ENCODE measurements at places on chromosomes 16 and 17.

- DNase-seq = no peak
Observed at GRCh38 chr16:24939738-24940137, 75.4 kb downstream of the ARHGAP17 start.

- DNase-seq = no peak
Observed at GRCh38 chr17:53630638-53631037, 192.1 kb upstream of the KIF2B start.

GRCh38 chr16:84599521-84600202 lies 18.2 kb downstream of the COTL1 start:
- DNase-seq = peak; percentile 59

- peak; percentile 73 for DNase-seq
Observed at GRCh38 chr16:27174798-27175197, 28.5 kb upstream of the KDM8 start.

GRCh38 chr16:50640391-50640790 lies 40.7 kb downstream of the SNX20 start:
- DNase-seq = no peak

DNA sequence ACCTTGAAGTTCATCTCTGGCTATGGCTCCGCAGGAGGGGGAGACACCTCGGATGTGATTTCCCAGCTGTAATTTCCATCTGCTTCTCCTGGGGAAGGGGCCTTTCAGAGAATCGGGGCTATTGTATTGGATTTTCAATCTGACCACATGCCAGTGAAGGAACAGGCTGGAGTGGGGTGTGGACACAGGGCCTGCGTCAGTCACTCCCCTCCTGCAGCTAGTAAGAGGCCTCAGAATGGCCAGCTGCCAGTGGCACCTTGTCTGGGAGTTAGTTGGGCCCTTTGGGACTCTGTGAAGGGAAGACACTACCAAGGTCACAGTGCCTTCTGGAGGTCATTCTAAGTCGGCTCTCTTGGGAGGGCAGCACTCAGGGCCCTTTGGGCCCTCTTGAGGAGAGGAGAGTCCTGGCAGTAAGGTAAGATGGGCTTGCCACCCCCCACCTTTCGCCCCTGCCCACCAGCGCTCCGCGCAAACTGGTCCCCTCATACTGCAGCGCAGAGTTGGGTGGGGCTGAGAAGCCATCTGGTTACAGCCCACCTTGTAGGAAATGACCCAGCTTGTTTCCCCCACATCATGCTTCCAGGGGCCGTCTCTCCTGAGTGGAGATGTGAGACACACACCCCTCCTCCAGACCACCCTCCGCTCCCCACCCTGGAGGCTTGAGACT lies 5.4 kb downstream of the NXPH3 start:
- no peak for DNase-seq

DNA sequence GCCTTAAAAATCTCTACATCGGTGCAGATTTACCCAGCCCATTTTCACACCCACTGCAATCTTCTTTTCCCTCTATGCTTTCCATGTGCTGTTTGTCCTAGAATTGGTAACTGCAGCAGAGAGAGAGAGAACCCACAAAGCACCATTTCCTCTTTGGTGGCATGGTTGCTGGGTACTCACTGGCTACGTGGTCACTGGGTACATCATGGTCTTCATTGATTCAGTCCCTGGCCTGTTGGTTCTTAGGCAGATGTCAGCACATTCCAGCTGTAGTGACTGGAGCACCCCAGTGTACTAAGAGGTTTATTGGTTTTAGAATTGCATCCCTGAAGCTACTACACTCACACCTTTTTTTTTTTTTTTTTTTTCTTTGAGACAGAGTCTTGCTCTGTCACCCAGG lies 156.1 kb upstream of the CACNG5 start:
- DNase-seq = no peak

DNA sequence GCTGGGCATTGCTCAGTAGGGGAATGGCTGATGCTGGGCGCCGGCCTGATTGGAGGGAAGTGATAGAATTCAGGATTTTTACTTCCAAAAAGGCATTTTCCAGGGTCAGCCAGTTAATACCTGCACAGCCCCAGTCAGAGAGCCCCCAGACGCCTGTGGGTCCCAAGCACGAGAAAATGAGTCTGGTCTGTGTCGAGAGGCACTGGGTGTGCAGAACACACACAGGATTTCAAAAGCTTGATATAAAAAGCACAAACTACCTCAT lies 164.6 kb upstream of the TNRC6C start:
- DNase-seq = no peak

GRCh38 chr17:5772720-5773119 lies 188.4 kb upstream of the NLRP1 start:
- DNase-seq = no peak

DNA sequence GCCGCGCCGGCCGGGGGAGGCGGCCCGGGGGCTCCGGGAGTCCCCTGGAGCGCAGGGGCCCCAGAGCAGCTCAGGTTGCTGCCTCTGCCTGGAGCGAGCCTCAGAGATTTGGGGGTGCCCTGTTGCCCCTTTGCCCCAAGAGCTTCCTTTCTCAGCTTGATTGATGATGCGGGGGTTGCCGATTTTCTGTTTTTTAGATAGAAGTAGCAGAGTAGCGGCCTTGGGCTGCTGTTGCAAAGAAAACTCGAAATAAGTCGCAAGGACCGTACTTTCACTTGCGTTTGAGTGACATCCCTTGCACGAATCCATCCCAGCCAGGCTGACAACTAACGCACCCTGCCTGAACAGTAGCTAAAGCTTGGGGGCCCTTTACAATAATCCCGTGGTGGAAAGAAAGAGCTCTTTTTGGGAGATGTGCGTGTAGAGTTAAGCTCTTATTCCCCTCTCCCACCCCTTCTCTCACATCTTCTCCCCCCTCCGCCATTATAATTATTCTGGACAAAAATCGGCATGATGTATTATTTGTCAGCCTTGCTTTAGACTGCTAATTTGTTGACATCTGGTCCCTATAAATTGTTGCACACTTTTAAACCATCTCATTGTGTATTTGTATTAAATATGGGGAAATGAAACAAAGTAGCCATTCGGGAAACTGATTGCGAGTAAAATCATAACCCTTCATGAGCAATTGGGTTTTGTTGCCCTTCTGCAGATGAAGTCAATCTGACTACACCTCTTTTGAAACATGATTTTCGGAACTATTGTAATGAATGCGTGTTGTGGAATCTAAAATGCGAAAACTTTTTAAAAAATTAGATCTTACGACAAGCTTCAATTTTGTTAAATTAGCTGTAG lies 873 bp downstream of the USP10 start:
- DNase-seq = peak; percentile 70

DNA sequence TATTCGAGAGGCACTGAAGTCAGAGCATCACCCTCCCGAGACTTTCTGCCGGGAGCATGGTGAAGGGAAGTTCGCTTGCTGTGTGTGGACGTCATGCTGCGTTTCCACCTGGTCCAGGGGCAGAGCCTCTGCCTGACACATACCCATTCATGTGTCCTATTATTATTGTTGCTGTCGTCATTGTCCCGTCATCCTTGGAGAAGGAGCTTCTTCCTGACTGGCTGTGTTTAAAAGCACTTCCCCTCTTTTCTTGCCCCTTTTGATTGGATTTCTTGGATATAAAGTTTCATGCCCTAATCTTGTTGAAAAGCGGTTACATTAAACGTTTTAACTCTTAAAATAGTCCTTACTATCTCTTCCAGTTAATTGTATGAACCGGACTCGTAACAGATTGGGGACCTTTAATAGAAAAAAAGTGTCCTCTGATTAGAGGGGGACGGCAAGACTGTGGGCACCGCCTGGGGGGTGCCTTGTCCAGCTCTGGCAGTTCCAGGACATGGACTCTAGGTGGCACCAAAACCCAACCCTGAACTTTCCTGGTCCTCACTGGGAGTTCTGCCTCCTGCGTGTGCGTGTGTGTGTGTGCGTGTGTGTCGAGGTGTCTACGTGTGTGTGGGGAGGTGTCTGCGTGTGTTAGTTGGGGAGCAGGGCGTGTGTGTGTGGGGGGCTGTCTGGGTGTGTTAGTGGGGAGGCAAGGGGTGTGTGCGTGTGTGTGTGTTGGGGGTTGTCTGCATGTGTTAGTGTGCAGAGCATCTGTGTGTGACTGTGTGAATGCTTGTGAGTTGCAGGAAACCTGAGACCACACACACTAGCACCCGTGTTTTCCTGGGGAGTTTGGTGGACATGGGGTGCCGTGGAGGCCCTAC lies 133.3 kb upstream of the CIBAR2 start:
- DNase-seq = peak; percentile 63

DNA sequence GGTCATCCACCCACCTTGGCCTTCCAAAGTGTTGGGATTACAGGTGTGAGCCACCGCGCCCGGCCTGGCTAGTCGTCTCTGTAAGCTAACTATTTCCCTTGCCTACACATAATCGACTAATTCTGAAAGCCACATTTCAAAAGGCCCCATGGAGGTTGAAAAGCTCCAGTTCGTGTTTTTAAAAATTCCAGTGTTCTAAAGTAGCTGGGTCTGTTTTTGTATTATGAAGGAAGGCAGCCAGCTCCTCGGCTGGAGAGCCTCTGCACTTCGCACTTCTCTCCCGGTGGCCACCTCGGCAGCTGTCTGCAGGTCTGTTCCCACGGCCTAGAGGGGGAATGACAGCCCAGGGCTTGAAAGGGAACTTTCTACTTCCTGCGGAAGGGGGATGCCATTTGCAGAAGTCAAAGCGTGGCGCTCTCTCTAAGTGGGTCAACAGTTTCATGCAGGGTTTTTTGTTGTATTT lies 16.9 kb downstream of the HASPIN start:
- no peak for DNase-seq

GRCh38 chr16:1713331-1713730 lies 7.3 kb downstream of the MAPK8IP3 start:
- no peak for DNase-seq

DNA sequence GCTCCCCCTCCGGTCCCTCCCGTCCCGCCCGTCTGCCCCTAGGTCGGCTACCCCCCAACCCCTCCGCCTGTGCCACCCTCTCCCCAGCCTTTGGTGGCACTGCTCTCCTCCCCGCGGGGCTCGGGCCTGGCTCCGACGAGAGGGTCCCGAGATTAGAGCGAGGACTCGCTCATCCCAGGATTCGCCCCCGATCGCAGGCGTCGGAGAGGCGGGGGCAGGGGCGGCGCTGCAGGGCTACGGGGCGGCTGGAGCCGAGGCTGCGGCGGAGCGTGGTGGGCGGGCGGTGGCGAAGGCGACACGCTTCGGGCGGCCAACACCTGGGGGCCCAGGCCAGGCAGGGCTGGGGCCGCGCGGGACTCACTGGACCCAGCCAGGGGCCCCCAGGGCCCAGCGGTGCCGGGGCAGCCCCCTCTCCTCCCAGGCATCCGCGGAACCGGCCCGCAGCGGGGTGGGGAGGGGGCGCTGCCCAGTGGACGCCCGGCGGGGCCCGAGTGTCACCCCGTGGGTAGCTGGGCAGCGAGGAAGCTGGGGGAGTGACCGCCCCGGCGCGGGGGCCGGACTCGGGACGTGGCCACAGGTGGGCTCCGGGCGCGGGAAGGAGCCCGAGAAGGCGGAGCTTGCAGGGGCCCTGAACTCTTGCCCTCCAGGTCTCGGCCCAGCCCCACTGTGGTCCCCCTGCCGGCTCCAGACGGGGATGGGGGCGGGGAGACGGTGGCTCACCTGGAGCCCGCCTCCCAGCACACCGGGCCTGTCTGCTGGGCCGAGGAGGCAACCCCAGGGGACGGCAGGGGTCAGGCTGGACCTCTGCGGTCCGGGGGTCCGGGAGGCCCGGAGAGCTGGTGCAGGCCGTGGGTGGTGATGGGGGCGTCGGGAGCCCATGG lies 1.5 kb downstream of the MGAT5B start:
- DNase-seq = no peak

All from small intestine (tissue), 16 donors.